Left renal cortex interstitium (tissue), 4 donors: ENCODE measurements at places on chromosomes 4 and X. TPM values are rescaled to one million over a fixed set of nuclear protein-coding genes. Genes with fewer than 3 reads are reported as not detected.

GRCh38 chr4:83043801-83044407, 8.9 kb downstream of the COPS4 start:
- DNase-seq = no peak

DNA sequence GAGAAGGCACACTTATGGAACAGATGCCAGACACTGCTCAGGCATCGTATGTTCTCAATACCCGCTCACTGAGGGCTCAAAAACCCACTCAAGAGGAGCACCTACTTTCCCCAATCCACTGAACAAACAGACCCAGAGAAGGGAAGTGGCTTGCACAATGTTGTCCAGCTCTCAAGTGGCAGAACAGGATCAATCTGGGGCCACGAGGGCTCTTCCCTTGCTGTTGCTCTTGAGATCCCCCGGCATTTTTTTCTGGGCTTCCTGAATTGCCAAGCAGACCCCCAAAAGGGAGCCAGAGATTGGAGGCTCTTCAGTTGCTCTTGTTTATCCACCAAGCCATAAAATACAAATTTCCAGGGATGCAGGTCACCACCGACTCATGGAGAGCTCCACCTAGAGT, 35.7 kb downstream of the IDS start:
- DNase-seq = no peak

GRCh38 chr4:129176864-129177263, 80.9 kb downstream of the C4orf33 start:
- no peak for DNase-seq

DNA sequence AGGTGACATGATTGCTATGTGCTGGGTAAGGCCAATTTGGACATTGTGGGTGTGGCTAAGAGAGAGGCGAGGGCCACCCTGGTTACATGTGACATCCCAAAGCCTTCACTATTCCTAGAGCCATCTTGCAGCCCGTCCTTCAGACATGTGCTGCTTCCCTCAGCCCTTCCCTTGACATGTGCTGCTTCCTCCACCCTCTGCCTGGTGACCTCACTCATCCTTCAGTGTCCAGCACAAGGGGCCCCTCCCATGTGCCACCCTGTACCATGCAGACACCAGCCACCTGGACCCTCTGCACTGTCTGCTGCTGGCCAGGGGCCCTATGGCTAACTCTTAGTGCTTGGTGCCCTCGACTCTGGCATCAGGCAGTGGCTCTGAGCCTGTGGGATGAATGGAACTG, 27.4 kb downstream of the ADRA2C start:
- DNase-seq = no peak

GRCh38 chrX:153744210-153745066, 19.6 kb upstream of the PLXNB3 start:
- DNase-seq = no peak

DNA sequence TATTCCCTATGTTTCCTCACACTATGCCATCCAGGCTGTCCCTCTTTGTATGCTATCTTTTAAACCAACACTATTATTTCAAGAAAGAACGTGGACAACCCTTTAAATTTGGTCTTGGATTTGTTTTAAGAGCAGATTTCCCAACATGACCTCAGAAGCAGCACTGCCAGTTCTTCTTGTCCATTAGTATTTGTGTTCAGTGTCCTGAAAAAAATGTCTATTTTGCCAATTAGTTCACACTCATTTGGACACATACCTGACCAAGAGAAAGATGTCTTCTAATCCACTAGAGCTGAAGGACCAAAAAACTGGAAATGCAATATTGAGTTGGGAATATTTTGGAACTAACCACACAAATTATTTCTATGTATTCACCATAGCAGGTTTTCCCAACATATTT, 223.2 kb upstream of the CNKSR2 start:
- no peak for DNase-seq

DNA sequence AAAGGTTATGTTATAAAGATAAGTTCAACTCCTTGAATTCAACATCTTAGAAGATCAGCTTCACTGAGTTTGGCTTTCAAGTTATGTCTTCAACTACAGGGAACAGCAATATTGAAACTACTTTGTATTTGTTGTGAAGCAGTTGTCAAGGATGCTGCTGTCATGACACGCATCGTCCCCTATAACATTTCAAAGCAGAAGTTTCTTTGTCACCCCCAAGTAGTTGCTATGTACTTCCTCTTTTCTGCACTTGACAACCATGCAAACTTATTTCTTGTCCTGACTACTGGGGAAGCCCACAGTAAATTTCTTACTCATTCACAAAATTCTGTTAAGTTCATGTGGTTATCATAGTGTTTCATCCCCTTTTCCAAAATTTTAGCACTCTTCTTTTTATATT, 14.3 kb downstream of the ANTXR2 start:
- DNase-seq = no peak

DNA sequence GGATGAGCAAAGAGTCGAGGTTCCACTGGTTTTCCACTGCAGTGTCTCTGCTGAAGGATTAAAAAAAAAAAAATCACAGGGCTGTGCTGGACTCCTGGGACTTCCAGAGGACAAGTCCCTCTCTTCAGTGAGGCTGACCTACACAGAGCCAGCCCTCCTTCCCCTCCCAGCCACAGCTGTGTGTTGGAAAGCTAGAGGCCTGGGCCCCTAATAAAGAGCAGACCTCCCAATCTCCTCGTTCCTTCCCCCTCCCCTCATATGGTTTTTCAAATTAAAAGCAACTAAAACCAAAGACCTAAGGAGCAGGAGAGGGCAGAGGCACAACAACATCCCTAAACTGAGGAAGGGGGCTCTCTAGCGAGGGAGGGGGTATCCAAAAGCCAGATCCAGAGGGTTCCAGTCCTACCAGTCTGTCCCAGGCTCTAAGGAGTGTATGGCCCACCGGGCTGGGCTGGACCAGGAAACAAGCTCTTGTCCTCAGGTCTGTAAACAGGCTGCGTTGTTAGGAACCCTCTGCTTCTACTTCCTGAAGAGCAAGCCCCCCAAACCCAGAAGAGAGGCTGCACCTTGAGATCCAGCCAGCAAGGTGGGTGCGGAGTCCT, 4.0 kb upstream of the PDGFRA start:
- no peak for DNase-seq

GRCh38 chrX:39755143-39756032, 342.4 kb downstream of the BCOR start:
- DNase-seq = no peak

DNA sequence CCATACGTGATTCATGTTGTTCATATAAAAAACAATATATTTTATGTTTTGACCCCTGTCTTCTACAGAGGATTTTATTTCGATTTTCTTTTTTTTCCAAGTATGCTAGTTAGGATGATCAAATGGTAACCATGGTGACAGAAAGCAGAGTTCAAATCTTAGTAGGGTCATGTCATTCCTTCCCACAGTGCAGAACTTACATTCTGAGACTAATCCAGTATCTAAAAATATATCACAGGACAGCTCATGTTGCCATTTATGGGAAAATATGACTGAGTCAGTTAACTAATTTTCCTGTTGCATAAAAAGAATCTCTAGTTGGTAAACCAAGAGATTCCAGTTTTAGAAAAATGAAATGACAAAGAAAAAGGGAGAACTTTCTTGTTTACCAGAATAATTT, 209.5 kb downstream of the PARM1 start:
- DNase-seq = no peak

DNA sequence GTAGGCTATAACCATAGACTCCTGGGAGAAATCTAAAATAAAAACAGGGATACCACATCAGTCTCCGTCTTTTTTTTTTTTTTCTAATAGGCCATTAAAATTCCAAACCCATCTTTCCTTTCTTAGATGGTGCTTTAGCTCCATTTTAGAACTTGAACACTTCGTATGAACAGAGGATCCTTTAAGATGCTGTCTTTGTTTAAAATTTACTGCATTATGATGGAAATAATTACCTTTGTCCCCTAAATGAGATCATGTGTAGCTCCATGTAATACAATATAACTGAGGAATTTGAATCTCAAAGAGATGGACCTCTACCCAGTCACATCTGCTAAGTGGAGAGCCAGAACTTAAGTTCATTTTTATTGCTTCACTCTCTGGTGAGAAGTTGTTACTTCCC, 47.9 kb downstream of the CEP135 start:
- DNase-seq = no peak

The MAGEE1 gene
- 5.9 TPM for polyA plus RNA-seq

The DCAF12L2 gene
- polyA plus RNA-seq = 3.8 TPM

The IGBP1 gene
- polyA plus RNA-seq = 88.1 TPM

The LPAR4 gene
- polyA plus RNA-seq = 19.0 TPM

The FGA gene
- polyA plus RNA-seq = 0.33 TPM
